ENCODE measurements at places on chromosomes 4 and X.
A peak's percentile ranks its signal among the peaks of the same experiment; 100 is the strongest.

- no peak for DNase-seq
These were observed 49.2 kb upstream of the HDAC8 start for GRCh38 chrX:72621625-72622485.

- peak; percentile 74 for DNase-seq
These were observed at the start of gene NPNT for GRCh38 chr4:105894660-105895582. TSS of gene NPNT (plus strand) at chr4:105895471. CDS start at chr4:105895653, 182 bp downstream.

DNA sequence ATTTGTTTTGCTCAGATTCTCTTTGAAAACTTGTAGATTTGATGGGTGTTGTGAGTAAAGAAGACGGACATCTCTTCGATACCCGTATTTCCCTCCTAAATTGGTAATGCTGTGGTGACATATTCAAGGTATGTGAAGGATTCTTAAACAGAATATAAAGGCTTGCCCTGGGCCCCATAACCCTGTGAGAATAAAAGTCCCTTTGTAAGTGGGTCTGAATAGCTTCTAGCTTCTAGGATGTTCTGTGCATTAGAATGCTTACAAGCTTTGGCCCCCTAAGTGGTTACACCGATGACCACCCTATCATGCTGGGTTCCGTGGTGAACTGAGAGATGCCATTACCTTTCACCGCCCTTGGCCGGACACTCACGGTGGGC lies 574 bp upstream of the MOB1B start:
- DNase-seq, result no peak

GRCh38 chr4:42716996-42717395 lies 60.1 kb upstream of the ATP8A1 start:
- DNase-seq, result no peak

- DNase-seq, result no peak
These were observed 39.4 kb downstream of the ZBTB49 start for GRCh38 chr4:4329496-4329895.

GRCh38 chrX:131907488-131908314 lies 115.4 kb upstream of the STK26 start:
- no peak for DNase-seq

DNA sequence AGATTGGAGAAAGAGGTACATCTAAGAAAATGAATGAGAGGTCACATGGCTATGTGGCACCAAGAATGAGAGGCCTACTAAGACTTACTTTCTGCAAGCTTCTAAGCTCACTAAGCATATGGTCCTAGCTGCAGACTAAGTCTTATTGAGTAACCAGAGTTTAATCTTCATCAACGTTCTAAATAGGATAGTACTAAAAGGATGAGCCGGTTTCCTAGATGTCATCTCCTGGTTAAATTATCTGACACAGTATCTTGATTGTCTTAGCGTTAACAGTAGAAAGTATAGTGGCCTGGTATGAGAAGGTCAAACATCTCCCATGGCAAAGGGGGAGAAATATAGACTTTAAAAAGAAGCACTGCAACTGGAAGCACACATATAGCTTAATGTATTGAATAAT lies 448.1 kb downstream of the PDGFC start:
- DNase-seq, result no peak

DNA sequence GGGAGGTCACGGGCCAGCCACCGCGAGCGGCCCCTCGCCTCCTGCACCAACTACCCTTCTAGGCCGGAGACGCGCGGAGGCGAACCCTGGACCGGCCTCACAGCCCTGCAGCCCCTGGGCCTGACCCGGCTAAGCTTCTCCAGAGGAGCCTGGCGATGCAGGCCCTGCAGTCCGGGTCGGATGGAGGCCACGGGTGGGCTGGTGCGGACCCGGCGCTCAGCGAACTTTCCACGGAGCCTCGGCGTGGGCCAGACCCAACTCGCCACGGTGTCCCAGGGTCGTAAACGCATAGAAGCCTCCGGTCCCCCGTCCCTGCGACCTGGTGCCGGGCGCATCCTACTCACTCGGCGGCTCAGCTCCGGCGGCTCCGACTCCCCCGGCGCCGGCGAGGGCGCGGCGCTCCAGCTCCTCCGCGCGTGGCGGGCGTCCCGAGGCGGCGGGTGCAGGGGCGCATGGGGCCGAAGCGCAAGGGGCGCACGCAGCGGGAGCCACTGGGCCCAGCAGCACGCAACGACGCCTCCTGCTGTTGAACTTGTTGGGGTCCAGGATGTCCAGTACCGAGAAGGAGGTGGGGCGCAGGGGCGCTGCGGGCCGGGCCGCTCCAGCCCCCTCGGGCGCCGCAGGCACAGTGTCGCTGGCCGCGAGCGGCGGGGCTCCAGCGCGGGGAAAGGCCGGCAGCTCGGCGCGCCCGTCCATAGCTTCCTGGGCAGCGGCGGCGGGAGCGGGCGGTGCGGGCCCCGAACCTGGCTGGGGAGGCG lies 427 bp downstream of the NKX1-1 start:
- no peak for DNase-seq

- no peak for DNase-seq
These were observed 462.2 kb upstream of the CPXCR1 start for GRCh38 chrX:88284844-88285243.

- no peak for DNase-seq
These were observed 72.4 kb upstream of the ZCCHC13 start for GRCh38 chrX:74231625-74232024.

DNA sequence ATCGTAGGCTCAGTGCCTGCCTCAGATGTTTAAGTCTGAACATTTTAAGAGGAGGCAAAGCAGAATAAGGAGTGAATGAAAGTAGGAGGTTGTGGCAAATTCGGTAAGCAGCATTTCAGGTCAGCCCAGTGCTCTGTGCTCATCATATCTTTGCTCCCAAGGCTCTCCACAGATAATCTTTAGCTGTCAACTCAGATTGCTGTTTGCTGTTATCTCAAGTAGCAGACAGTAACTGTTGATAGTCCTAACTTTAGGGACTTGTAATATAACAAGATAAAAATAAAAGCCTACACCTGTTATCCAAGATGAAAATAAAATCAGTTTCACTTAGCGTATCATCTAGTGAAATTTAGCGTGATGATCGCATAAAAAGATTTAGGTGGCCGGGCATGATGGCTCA lies 18.6 kb upstream of the CLTRN start:
- no peak for DNase-seq

DNA sequence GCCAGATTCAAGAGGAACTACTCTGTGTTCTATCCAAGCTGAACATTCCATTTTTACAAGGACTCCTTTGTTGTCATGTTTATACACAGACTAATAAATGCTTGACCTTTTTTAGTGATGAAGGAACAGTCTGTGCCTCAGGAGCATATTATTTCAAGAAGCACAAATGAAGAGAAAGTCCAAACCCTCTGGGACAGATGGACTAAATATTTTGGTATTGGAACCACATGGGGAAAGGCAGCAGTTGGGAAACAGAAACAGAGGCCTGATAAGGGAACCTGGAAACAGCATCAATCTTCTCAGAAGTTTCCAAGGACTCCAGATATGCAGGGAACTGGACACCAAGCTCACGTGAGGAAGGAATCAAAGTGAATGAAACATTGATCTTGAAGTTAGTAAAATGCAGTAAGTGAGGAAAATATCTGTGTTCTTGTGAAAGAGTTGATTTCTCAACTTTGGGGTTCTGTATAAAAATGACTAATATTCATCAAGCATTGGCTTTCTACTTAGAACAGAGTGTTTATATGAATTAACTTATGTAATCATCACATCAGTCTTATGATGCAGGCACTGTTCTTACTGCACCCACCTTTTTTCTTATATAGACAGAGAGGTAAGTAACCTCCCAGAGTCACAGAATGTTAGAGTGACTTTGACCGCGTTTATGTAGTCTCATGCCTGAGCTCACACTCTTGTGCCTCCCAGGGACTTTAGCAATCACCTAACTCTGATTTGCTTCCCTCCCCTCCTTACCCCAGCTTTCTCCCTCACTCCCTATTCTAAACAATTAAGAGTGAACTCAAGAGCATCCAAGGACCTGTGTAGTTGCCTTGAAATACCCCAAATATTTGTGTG lies 148.9 kb upstream of the JADE1 start:
- DNase-seq, result no peak

GRCh38 chr4:184792950-184793555 lies 32.7 kb downstream of the ACSL1 start:
- DNase-seq, result no peak

DNA sequence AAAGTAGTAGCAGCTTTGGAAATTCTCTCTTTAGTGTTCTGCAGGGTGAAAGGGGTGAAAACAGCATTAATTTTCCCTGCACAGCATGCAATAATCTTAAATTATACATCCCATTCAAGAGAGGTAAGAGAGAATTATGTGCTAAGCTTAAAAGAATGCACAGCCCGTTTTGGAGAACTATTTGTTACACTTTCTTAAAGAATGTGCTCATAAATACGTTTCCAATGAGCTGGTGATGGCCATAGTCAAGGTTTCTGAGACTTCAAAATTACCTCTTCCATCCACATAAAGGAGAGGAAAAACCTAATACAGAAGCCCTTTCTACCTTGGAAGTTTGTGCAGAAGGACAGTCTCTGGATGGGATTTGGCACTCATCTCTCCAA lies 766.7 kb upstream of the TENM3 start:
- no peak for DNase-seq

DNA sequence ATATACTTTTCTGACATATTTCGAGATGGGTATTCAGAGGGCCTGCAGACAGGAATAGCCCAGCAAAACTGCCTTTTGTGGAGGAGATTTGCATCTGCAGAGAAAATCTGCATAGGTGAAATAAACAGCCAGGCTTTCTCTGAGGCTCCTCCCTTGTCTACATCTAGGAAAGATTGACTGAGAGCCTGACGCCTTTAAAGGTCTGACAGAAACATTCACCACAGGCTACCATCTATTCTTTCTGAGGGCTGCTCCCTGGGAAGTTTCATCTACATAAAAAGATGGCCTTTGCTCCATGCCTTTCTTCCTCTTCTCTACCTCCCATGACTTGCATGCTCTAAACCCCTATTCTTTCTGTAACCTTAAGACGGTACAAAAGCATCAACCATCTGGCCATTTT lies 55.0 kb upstream of the AP1S2 start:
- DNase-seq, result no peak

- no peak for DNase-seq
These were observed 14.7 kb downstream of the GRPR start for GRCh38 chrX:16138108-16138427.

DNA sequence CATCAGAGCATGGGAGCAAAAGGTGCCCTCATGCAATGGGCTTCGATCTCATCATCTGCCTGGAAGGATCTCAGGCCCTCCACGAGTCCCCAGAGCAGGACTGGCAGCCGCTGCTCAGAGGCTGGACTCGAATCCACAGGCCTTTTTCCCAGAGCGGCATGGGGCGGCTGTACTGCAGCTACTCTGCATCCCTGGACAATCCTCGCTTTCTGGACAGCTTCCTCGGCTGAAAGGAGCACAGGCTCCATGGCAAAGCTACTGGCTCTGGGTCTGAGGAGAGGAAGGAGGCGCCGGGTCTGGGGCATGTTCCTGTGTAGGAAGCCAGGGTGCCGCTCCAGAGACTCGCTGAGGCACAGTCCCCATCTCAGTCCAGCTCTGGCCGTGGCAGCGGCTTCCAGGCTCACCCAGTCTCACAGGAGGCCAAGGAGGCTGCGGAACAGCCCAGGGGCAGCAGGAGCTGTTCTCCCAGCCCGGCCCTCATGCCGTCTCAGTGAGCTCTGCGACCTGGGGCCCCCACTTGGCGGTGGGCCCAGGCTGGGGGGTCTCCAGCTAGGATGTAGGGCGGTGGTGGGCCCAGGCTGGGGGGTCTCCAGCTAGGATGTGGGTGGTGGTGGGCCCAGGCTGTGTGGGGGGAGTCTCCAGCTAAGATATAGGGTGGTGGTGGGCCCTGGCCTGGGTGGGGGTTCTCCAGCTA lies 2.7 kb upstream of the SPON2 start:
- DNase-seq, result no peak

GRCh38 chr4:142316025-142316424 lies 530.1 kb downstream of the INPP4B start:
- DNase-seq, result no peak

- DNase-seq, result no peak
These were observed 140.1 kb downstream of the CBR4 start for GRCh38 chr4:168870004-168870403.

- peak; percentile 7 for DNase-seq
These were observed 55.5 kb upstream of the MAGED1 start for GRCh38 chrX:51837921-51838320.

- DNase-seq, result no peak
These were observed 14.2 kb upstream of the ANKRD17 start for GRCh38 chr4:73272816-73273215.

DNA sequence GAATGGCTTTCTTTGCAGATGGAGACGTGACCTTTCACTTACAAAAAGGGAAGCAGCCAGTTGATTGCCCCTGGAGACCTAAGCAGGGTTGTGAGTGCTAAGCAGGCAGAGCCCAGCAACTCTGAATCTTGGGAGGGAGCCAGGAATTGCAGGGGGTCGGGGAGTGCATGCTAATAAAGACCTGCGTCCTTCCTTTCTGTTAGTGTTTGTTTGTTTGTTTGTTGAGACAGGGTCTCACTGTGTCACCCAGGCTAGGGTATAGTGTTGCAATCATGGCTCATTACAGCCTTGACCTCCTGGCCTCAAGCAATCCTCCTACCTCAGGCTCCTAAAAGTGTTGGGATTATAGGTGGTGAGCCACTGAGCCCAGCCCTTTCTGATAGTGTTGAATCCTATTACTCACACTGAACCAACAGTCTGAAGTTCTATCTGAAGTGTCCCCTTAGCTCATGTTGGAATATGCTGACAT lies 137.4 kb downstream of the CEP135 start:
- peak; percentile 63 for DNase-seq

- DNase-seq, result no peak
These were observed 88.6 kb upstream of the FRMPD3 start for GRCh38 chrX:107360788-107361360.

- peak; percentile 98 for DNase-seq
These were observed at the start of gene G3BP2 for GRCh38 chr4:75673027-75673958. TSS of gene G3BP2 (minus strand) at chr4:75673411. CDS start at chr4:75662025, 11,386 bp downstream.

GRCh38 chr4:53781629-53782457 lies 190.6 kb upstream of the LNX1 start:
- DNase-seq, result peak; percentile 4

Data from NCI-H345 (cell line).